HFFc6 (cell line): ENCODE measurements at places on chromosomes 16 and 17. TPM values are rescaled to one million over a fixed set of nuclear protein-coding genes. Genes with fewer than 3 reads are reported as not detected.

DNA sequence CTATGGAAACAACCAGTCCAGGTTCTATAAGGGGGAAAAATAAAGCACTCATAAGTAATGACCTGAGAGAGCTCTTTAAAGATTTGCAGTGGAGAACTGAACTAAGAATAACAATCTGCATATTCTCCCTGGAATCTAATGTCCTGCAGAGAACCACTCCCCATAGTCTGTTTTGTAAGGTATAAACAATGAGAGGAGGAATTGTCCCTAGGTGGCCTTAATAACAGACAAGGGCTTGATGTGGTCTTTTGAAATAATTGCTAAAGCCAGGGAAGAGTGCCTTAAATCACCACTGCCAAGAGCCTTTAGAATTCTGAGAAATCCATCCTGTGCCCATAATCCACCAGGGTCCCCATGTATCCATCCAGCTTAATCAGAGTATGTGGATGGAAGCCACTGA, 106.3 kb downstream of the CDH11 start:
- peak overlapping the region; percentile 18; the same call in 1 of the 2 replicates for H3K27ac ChIP-seq
- no peak overlapping the region for H3K4me3 ChIP-seq
- H3K36me3 ChIP-seq, result peaks cover 40% of the 10 kb centered on the region
- H3K27me3 ChIP-seq, result peaks cover 7% of the 10 kb centered on the region

DNA sequence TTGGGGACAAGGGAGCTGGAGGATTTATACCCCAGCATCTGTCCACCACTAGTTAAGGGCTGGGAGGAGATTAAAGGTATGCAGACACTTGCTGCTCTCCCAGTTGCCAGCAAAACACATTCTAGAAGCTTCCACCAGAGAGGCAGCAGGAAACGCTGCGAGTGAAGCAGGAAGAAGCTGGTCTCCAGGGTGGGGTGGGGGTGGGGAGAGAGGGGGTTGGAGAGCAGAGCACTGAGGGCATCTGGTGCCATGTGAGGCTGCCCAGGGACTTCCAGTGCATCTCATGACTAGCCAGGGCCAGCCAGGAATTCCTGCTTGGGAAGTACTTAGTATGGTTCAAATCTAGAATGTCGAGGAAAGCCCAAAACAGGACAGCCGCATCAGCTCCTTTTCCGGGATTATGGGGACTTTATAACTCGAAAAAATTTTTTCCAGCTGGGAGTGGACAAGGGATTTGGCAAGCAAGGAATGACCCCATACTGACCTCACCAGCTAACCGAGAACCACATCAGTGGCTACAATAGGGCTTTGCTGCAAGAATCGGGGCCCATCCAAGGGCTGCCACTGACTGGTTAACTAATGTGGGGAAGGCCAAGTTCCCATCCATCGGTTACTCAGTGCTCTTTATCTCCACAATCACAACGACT, 26.2 kb upstream of the AXIN2 start:
- no peak overlapping the region for H3K4me3 ChIP-seq
- DNase-seq, result no peak
- peaks cover 8% of the 10 kb centered on the region for H3K27me3 ChIP-seq
- H3K27ac ChIP-seq, result no peak overlapping the region
- H3K4me1 ChIP-seq, result no peaks in the 10 kb centered on the region

Gene PPM1E
- total RNA-seq, result not detected in 3 replicates

DNA sequence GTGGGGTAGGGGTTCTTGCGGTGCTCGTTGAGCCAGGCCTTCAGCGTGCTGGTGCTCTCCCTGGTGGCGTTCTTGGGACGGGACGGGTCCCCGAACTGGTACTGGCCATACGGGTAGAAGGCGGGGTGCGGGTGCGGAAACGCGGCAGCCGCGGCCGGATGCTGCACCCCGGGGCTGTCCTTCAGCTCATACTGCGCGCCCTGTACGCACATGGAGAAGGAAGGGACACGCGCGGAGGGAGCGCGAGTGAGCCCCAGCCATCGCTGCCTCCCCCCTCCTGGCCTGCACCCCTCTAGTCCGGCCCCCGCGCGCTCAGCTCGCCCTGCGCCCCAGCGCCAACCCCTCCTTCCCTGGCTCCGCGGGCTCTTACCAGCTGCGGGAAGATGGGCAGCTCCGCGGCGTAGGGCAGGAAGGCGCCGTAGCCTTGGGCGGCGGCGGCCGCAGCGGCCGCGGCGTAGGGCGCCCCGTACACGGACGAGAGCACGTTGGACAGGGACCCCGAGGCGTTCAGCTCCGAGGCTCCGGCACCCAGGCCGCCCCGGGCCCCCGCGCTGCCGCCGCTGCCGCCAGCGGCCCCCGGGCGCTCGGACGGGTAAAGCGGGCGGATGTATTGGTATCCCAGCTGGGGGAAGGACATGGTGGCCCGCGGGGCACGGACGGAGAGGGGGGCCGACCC, 1.0 kb downstream of the IRX3 start:
- DNase-seq, result peak; percentile 62
- H3K4me1 ChIP-seq, result peaks cover 24% of the 10 kb centered on the region
- peaks cover 1% of the 10 kb centered on the region for H3K27me3 ChIP-seq
- H3K36me3 ChIP-seq, result peaks cover 40% of the 10 kb centered on the region
- H3K4me3 ChIP-seq, result peak overlapping the region; percentile 95
- peak overlapping the region; percentile 80 for H3K27ac ChIP-seq

Gene ANKRD13B
- total RNA-seq, result 2.4 to 3.9 TPM (median 3.7 TPM) in 3 replicates

DNA sequence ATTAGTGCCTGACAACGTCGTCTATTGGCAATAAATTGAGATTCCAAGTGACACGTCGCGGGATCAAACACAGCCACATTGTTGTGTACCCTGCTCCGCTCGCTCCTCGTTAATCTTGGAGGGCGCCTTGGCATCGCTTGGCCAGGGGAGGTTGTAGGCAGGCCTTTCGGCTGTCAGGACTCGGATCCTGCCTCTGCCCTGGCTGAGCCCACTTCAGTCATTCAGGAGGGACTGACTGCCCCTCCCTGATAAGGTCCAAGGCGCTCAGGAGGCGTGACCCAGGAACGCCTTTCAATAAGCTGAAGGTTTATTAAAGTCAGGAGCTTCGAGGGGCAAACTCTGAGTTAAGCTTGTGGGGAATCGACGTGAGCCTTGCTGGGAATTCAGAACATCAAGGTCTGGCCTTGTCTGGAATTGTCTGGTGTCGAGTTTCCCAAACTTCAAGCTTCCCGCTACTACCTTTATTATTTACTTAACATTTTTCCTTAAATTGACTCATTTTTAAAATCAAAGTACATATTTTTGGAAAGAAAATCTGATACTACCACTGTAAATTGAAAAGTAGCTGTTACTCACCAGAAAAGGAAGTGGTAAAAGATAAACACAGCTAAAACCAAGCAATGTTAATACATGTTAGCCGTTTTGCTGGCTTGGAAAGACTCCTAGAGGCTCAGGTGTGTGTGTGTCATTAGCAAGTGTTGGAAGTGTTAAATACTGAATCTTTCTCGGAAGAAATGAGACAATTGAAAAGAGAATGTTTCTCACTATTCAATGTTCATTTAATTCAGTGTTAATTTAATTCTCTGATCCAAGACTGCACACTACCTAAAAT, 5.3 kb upstream of the IRX3 start:
- no peak for DNase-seq
- H3K4me3 ChIP-seq, result no peak overlapping the region
- H3K27me3 ChIP-seq, result no peaks in the 10 kb centered on the region; the same call in none of the 2 replicates

Gene DNAH9
- not detected in 3 replicates for total RNA-seq

Gene ENPP7
- not detected in 3 replicates for total RNA-seq

GRCh38 chr17:29977836-29978235, 36.4 kb downstream of the EFCAB5 start:
- no peaks in the 10 kb centered on the region for H3K36me3 ChIP-seq
- H3K4me3 ChIP-seq, result no peak overlapping the region
- H3K4me1 ChIP-seq, result peaks cover 10% of the 10 kb centered on the region
- peaks cover 3% of the 10 kb centered on the region; the same call in 1 of the 2 replicates for H3K27me3 ChIP-seq
- peak; percentile 61 for DNase-seq

Gene JUP
- total RNA-seq, result 1.9 to 8.5 TPM (median 8.0 TPM) in 3 replicates

DNA sequence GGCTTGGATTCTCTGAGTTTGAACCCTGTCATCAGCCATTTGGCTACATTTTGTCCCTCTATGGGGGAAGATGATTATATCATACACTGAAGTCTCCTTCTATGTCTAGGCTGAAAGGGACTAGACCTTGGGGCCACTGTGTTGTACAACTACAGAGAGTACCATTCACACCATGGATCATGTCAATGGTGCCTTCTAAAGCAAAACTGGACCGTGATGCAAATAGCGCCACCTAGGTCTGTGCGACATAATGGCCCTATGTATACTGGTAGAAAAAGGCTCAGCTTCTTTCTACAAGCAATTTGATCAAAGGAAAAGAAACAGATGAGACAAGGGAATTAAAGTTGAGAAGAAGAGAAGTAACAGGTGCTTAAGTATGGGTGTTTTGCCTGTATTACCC, 100.7 kb downstream of the LYRM1 start:
- no peak overlapping the region for H3K4me3 ChIP-seq
- H3K27me3 ChIP-seq, result peaks cover 29% of the 10 kb centered on the region
- H3K27ac ChIP-seq, result no peak overlapping the region
- H3K36me3 ChIP-seq, result no peaks in the 10 kb centered on the region
- H3K4me1 ChIP-seq, result no peaks in the 10 kb centered on the region
- peak; percentile 2 for DNase-seq

DNA sequence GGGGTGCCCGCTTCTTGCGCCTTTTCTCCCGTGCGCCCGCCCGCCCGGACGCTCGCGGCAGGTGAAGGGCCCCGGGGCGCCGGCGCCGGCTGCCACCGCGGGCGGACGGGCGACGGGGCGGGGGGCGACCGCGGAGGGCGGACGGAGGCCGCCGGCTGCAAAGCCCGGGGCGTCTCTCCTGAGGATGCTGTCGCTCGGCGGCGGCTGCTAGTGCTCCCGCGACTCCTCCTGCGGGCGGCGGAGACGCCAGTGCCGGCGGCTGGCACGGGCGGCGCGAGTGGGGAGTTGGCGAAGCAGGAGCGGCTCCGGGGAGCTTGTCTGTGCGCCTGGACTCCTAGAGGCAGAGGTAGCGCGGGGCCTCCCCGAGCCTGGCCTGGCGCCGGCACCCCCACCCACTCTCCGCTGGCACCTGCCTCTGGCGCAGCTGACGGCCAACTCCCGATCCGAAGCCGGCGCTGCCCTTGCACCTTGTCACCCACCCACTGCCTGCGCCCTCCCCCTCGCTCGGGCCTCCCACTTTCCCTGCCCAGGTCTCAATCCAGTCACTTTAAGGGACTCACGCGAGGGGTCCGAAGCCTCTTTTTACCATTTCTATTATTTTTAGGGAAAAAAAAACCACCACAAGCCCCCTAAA, at the start of gene FAM20A:
Gene FAM20A, minus strand, starts transcription at position 437 of the 634 bp plus-strand sequence. CDS start 701 bp downstream, outside the sequence.
- no peak for DNase-seq
- peaks cover 10% of the 10 kb centered on the region; the same call in 1 of the 2 replicates for H3K4me1 ChIP-seq
- H3K4me3 ChIP-seq, result no peak within 1 kb of the TSS
- no peak within 1 kb of the TSS for H3K27ac ChIP-seq

DNA sequence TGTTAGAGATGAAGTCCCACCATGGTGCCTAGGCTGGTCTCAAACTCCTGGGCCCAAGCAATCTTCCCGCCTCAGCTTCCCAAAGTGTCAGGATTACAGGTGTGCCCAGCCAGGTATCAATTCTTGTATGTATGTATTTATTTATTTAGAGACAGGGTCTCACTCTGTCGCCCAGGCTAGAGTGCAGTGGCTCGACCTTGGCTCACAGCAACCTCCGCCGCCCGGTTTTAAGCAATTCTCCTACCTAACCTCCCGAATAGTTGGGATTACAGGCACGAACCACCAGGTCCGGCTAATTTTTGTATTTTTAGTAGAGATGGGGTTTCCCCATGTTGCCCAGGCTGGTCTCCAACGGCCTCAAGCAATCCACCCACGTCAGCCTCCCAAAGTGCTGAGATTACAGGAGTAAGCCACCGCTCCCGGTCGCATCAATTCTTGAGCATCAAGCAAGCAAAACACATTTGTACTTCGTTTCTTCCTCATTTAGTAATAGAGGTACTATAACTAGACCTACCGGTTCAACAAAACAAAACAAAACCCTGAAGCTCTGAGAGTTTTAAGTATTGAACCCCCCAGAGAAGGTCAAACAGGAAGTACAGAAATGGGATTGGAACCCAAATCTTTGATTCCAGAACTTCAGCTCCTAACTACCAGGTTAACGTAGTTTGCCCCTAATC, 1.0 kb upstream of the ZNF500 start:
- H3K4me3 ChIP-seq, result peak overlapping the region; percentile 88
- no peak for DNase-seq
- no peaks in the 10 kb centered on the region for H3K36me3 ChIP-seq
- H3K27ac ChIP-seq, result peak overlapping the region; percentile 94
- H3K4me1 ChIP-seq, result peaks cover 26% of the 10 kb centered on the region

Gene RAMP2
- 0.57 to 1.0 TPM in 2 of 3 replicates, not detected in the other for total RNA-seq

DNA sequence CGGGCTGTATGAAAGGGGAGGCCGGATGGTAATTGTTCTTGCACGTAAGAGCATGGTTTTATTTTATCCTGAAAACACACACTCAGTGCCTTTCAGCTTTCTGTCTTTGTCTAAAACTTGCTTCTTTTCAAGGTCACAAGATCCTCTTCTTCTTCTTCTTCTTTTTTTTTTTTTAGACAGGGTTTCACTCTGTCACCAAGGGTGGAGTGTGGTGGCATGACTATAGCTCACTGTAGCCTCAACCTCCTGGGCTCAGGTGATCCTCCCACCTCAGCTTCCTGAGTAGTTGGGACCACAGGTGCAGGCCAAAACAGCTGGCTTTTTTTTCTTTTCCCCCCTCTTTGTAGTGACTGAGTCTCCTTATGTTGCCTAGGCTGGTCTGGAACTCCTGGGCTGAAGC, 15.9 kb upstream of the ZNF629 start:
- peaks cover 20% of the 10 kb centered on the region for H3K4me1 ChIP-seq
- no peak for DNase-seq
- H3K4me3 ChIP-seq, result no peak overlapping the region
- no peaks in the 10 kb centered on the region for H3K36me3 ChIP-seq
- peaks cover 3% of the 10 kb centered on the region for H3K27me3 ChIP-seq

GRCh38 chr16:1642148-1642547, 30.0 kb downstream of the CRAMP1 start:
- no peak overlapping the region for H3K27ac ChIP-seq
- H3K4me3 ChIP-seq, result no peak overlapping the region; the same call in 1 of the 2 replicates
- H3K4me1 ChIP-seq, result peaks cover 18% of the 10 kb centered on the region
- H3K27me3 ChIP-seq, result peaks cover 4% of the 10 kb centered on the region; the same call in 1 of the 2 replicates
- no peak for DNase-seq
- H3K36me3 ChIP-seq, result peaks cover 42% of the 10 kb centered on the region

Gene SDR42E1
- not detected in 3 replicates for total RNA-seq

DNA sequence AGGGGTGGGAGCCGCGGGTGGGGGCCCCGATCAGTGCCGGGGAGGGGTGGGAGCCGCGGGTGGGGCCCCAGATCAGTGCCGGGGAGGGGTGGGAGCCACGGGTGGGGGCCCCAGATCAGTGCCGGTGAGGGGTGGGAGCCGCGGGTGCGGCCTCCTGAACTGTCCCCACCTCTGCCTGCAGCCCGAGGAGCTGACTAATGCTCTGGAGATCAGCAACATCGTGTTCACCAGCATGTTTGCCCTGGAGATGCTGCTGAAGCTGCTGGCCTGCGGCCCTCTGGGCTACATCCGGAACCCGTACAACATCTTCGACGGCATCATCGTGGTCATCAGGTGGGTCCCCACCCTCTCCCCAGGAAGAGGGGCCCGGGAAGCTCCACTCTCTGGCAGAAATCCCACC, 20.1 kb downstream of the TPSG1 start:
- H3K27ac ChIP-seq, result no peak overlapping the region
- H3K36me3 ChIP-seq, result 0 out of 2 replicates have a peak, but pooled peaks cover under 1% of the 10 kb centered on the region
- DNase-seq, result no peak
- H3K4me1 ChIP-seq, result no peaks in the 10 kb centered on the region
- H3K27me3 ChIP-seq, result peaks cover 6% of the 10 kb centered on the region
- no peak overlapping the region for H3K4me3 ChIP-seq
